ENCODE measurements at places on chromosomes 4 and X.

- no peak for DNase-seq
These were observed 125.0 kb upstream of the MSX1 start for GRCh38 chr4:4734425-4734824.

DNA sequence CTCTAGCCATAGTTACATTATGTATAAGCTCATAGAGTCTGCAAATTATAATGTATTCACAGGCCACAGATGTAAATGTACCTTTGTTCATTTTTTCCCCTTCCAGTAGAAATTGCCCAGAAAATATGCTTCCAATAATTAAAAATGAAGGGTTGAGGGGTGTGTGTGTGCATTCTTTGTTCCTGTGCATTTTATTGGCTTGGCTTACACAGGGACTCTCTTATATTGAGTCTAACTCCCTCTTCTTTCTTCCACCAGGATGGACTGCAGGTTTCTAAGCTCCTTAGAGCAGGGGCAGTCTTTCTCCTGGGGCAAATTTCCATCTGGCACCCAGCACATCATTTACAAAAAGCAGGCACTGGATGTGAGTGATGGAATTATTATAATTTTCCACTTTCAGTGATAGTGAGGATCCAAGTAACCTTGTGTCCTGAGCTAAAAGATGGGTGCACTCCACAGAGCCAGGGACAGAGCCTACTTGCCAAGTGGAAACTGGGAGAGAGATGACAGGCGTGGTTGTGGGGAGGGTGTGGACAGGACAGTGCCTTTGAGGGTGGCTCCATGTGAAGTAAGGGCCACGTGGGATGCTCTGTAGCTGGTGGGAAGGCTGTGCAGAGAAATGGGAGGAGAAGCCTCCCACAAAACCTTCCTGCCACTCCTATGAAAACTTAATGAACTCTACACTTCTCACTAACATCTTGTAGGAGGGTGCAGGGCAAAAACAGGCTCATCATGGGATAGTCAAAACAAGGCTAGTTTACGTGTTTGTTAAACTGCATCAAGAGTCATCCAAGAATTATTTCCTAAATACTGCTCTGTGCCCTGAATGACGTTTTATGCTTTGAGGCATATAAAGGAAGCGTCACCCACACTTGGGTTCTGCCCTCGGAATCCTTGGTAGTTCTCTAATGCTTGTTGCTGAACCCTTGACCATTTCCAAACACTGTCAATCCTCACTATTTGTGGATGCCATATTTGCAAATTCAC, 16.0 kb downstream of the IGFBP7 start:
- no peak for DNase-seq

- no peak for DNase-seq
These were observed 544.0 kb upstream of the AGA start for GRCh38 chr4:177986236-177986635.

DNA sequence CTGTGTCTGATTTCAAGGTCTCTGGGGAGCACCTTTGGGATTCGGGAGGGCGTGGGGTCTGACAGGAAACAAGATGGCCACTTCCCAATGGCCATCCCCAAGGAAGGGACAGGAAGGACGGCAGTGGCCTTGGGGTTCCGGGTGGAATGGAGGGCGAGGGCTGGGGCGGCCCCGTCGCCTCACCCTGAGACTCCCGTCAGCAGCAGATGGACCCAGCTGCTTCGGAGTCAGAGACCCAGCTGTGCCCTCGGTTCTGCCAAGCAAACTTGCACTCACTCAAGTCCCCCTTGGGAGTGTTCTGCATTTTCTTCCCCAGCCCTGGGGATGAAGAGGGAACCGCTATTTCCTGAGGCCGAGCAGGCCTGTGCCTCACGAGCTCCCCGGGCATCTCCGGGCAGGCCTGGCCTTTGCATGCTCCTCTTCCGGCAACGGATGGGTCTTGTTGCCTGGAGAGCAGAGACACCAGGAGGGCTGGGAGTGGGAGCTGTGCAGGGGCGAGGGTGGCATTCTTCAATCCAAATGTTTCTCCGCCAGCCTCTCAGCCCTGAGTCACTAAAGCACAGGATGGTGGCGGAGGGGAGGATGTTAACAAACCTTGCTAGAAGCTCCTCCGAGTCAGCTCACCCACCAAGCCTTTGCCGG, 6.8 kb upstream of the DUSP9 start:
- DNase-seq = no peak

GRCh38 chr4:188975271-188975670, 836.0 kb downstream of the TRIML1 start:
- DNase-seq = no peak

- DNase-seq = no peak
These were observed 88.2 kb upstream of the USP9X start for GRCh38 chrX:40996886-40997530.

- no peak for DNase-seq
These were observed 44.5 kb downstream of the TRIM2 start for GRCh38 chr4:153248641-153249198.

GRCh38 chrX:39427906-39428305, 626.6 kb downstream of the MID1IP1 start:
- no peak for DNase-seq

DNA sequence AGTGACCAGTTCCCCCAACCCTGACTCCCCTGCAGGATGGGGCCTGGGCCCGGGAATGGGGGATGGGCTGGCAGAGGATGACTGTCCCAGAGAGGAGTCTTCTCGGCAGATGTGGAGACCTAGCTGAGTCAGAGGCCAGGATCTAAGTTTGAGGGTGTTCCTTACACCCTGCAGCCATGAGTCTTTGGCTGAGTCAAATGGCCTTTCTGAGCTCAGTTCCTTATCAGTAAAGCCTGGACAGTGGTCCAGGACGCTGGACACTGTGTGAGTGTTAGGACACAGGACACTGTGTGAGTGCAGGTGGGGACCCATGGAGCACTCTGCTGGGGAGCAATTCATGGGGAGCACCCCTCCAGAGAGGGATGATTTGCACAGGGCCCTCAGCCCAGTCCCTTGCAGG, 5.0 kb downstream of the IL9R start:
- no peak for DNase-seq

DNA sequence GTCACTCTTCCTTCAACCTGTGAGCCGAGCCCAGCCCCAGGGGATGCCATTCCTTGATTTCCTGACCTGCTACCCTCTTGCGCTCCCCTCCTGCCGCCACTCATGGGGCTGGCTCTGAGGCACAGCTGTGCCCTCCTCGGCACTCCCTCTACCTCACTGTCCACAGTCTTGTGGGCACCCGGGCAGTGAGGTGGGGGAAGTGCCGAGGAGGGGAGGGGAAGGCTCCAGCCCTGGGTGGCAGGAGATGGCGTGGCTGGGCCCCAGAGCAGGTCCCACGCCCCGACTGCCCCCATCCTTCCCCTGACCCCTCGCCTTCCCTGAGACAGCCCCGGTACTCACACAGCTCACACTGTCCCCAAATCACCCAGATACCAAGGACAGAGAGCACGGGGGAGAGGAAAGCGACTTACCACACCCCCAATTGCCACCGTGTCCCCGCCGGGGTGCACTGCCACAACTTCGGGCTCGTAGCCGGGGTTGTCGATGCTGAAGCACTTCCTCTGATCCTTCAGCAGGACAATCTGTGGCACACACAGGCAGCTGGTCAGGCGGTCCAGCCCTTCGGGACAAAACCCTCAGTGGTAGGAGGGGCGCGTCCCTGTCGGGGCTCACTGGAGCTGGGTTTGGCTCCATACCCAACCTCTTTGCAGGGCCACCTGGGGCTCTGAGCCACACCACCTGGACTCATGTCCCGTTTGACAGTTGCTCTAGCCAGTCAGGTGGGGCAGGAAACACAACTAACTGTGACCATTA, 37.9 kb downstream of the WDR1 start:
- no peak for DNase-seq

DNA sequence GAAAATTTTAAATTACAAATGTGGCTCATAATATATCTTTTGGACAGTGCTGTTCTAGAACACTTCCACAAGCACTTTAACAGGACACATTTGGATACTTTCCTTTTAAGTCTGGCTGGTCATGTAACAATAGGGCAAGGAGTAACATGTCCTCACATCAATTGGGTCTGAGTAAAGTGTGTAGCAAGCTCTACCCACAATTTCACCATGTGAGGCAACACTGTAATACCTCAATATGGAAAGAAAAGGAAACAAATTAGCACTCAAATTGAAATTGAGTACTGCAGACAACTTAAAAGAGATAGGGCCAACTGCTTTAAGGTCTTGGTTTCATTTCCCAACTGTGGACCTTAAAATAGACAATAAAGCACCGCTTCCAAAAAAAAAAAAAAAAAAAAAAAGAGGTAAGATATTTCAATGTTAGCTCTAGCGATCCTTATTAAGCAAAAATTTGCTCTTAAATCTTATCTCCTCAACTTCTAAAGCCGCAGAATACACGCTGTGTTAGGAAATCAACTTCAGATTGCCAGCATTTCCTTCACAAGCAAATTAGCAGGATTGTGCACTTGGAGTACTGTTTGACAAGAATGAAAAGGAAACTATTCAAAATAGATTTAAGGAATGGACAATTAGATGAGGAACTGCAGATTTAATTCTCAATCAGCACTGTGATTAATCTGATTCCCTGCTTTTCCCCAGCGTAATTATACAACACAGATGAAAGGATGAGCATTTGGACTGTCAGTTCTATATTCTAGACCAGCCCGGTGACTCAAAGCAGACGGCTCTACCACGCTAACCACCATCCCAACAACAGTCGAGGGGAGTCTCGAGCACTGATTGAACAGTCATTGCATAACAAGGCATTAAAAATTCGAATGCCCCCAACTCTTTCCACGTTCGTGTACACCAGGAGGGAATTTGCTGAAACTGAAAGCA, 1.6 kb downstream of the CASK start:
- DNase-seq = peak; percentile 58

DNA sequence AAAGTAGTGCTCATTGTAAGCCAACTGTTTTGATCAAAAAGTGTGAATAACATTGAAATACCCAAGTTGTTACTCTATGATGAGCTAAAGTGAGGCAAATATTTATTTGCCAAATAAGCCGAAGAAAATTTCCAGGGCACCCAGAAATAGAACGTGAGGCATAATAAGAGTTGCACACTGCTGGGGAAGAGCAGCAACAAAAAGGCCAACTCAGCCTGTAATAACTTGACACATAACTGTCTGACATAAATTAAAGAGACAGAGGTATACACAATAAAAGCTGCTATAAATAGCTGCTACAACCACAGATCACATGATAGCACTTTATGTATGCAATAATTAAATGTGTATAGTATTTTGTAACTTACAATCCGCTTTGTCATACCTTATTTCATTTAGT, 2.0 kb upstream of the ABCB7 start:
- no peak for DNase-seq

DNA sequence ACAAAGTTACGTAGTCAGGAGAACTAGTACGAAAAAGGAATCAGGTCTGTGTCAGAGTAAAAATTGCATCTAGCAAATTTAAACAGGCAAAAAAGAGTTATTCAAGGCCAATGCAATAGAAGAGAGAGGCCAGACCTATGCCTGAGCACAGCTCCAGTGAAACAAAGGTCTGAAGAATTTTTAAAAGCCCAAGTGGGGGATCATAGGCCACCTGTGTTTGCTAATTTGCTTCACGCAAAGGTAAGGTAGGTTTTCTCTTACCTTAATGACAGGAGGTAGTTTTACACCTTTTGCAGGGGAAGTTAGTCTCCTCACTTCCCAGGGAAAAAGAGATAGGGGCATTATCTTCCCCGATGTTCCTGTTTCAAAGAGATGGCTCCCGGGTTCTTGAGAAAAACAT, 448.6 kb upstream of the TECRL start:
- DNase-seq = no peak

DNA sequence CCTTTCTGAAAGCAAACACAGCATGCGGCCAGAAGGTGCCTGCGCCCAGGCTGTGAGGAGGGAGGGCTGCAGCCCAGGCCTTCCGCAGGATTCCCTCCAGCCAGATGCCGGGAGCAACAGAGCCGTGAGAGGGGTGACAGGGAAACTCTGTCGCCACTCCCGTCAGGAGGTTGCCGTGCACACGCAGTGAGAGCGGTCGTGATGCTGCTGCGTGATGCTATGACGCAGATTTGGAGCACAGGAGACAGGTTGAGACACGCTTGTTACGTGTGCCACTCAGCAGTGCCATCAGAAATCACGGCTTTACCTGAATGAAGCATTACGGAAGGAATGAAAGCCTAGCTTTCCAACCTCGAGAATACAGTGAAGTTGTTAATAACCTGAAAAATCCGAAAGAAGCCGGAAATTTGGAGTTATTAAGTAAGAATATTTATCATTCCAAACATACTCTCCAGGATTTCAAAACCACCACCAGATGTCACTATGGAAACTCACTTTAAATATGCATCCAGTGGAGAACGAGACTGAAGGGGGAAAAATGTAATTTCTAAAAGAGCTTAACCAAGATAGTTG, 54.4 kb downstream of the FAT1 start:
- no peak for DNase-seq

DNA sequence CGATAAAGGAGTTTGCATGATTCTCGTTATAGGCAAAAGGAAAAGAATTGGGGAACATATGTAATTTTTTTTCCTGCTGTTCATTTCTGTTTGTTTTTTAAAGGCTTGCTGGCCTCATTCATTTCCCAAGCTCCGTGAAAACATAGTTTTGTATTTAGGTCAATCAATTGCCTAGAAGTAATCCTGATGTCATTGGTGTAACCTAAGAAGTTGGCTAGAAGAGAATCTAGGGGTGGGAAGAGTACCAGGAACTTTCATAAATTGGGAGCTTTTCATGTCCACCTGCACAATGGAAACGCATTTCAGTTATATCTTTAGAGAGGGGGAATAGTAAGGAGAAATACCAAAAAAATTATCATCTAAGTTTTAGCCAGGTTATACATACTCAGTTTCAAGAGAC, 3.8 kb downstream of the RAPGEF2 start:
- no peak for DNase-seq

GRCh38 chr4:152171556-152171955, 364.3 kb downstream of the FBXW7 start:
- no peak for DNase-seq

GRCh38 chr4:68658672-68659071, 11.8 kb downstream of the UGT2B15 start:
- no peak for DNase-seq

DNA sequence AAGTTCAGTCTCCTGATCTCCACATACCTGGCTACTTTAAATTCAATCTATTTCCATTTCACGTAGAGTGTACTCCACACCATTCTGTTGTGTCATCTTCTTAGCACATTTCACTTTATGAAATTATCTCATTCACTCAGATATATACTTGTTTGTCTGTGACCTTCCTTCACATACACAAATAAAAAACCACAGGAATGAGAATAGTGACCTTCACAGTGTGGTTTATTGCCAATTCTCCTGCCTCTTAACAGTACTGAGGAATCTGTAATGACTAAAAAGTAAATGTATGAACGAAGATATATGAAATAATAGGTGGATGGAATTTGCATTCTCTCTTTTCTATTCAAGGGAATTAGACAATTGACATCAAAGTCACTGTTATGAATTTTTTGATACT, 183.9 kb upstream of the PCDH7 start:
- DNase-seq = no peak

Data from CD4-positive, CD25-positive, alpha-beta regulatory T cell (primary cell).